Placental pericyte (primary cell): ENCODE measurements at places on chromosomes 2 and 18. TPM values are rescaled to one million over a fixed set of nuclear protein-coding genes. Genes with fewer than 3 reads are reported as not detected.

Gene SERPINB11
- total RNA-seq, result not detected in 2 replicates

Gene TEX261
- 27.1 and 43.5 TPM in 2 replicates for total RNA-seq

Gene VAMP5
- 14.7 and 22.8 TPM in 2 replicates for total RNA-seq

Gene LONRF2
- 0.88 and 1.0 TPM in 2 replicates for total RNA-seq

Gene CFAP65
- not detected in 2 replicates for total RNA-seq

Gene RMDN2
- total RNA-seq, result 6.3 and 7.0 TPM in 2 replicates

Gene PSMD14
- total RNA-seq, result 77.3 and 156 TPM in 2 replicates

Gene CCDC178
- under 0.01 TPM in 1 of 2 replicates, not detected in the other for total RNA-seq

Gene SMYD5
- 24.3 and 29.5 TPM in 2 replicates for total RNA-seq

Gene SPAG16
- total RNA-seq, result 11.3 and 21.0 TPM in 2 replicates

Gene MOCOS
- total RNA-seq, result 4.9 and 24.9 TPM in 2 replicates

Gene TMEM200C
- total RNA-seq, result not detected in 2 replicates

Gene ABCB11
- total RNA-seq, result not detected in 2 replicates

Gene CERKL
- 0.14 TPM in 1 of 2 replicates, not detected in the other for total RNA-seq

Gene METAP1D
- total RNA-seq, result 3.1 and 5.6 TPM in 2 replicates

Gene ARID5A
- 8.1 and 8.2 TPM in 2 replicates for total RNA-seq

Gene PCARE
- total RNA-seq, result not detected in 2 replicates

Gene SERPINB3
- not detected in 2 replicates for total RNA-seq

Gene ESPNL
- 0.57 and 2.6 TPM in 2 replicates for total RNA-seq

Gene RTN4
- 313 and 609 TPM in 2 replicates for total RNA-seq

Gene NAT8
- not detected in 2 replicates for total RNA-seq

Gene SFT2D3
- 4.4 and 8.2 TPM in 2 replicates for total RNA-seq

Gene NOSTRIN
- total RNA-seq, result under 0.01 and 1.0 TPM in 2 replicates

Gene ADD2
- total RNA-seq, result 0.14 TPM in 1 of 2 replicates, not detected in the other

Gene MC2R
- total RNA-seq, result not detected in 2 replicates

Gene ERFE
- 2.4 and 7.3 TPM in 2 replicates for total RNA-seq

Gene ARMC9
- 157 and 512 TPM in 2 replicates for total RNA-seq

Gene MITD1
- 16.2 and 19.0 TPM in 2 replicates for total RNA-seq

Gene TSPYL6
- total RNA-seq, result not detected in 2 replicates

Gene PRKAG3
- total RNA-seq, result not detected in 2 replicates

Gene CYS1
- total RNA-seq, result 0.14 and 0.22 TPM in 2 replicates

Gene CCDC121
- total RNA-seq, result 0.88 and 1.1 TPM in 2 replicates

Gene FOXD4L1
- total RNA-seq, result under 0.01 and 0.14 TPM in 2 replicates

Gene SIX2
- total RNA-seq, result under 0.01 TPM in 1 of 2 replicates, not detected in the other

Gene TMEM127
- total RNA-seq, result 34.6 and 55.1 TPM in 2 replicates

Gene KHK
- total RNA-seq, result 0.22 and 1.3 TPM in 2 replicates

Gene POTEI
- total RNA-seq, result not detected in 2 replicates

Gene COBLL1
- total RNA-seq, result 8.9 and 33.0 TPM in 2 replicates

Gene SMYD1
- total RNA-seq, result not detected in 2 replicates

Gene CRYGA
- not detected in 2 replicates for total RNA-seq

Gene FBXO15
- total RNA-seq, result 0.66 and 1.3 TPM in 2 replicates

Gene UGT1A10
- 0.22 TPM in 1 of 2 replicates, not detected in the other for total RNA-seq

Gene PTPN2
- 19.9 and 37.9 TPM in 2 replicates for total RNA-seq

Gene TEKT4
- total RNA-seq, result not detected in 2 replicates

Gene CDCA7
- total RNA-seq, result 0.66 and 4.4 TPM in 2 replicates

Gene PROKR1
- not detected in 2 replicates for total RNA-seq

Gene HAUS1
- 27.1 and 34.2 TPM in 2 replicates for total RNA-seq

Gene GLI2
- total RNA-seq, result 14.0 and 23.3 TPM in 2 replicates

Gene C1QL2
- under 0.01 TPM in 1 of 2 replicates, not detected in the other for total RNA-seq

Gene CXCR1
- not detected in 2 replicates for total RNA-seq

Gene C2orf76
- 5.7 and 6.7 TPM in 2 replicates for total RNA-seq

Gene SH3YL1
- 25.2 and 28.4 TPM in 2 replicates for total RNA-seq

Gene CAPN14
- 0.14 TPM in 1 of 2 replicates, not detected in the other for total RNA-seq

Gene NTSR2
- not detected in 2 replicates for total RNA-seq

Gene CLEC4F
- not detected in 2 replicates for total RNA-seq

Gene CPLX4
- total RNA-seq, result not detected in 2 replicates
